ENCODE measurements at places on chromosomes 6 and 20. TPM values are rescaled to one million over a fixed set of nuclear protein-coding genes. Genes with fewer than 3 reads are reported as not detected.

DNA sequence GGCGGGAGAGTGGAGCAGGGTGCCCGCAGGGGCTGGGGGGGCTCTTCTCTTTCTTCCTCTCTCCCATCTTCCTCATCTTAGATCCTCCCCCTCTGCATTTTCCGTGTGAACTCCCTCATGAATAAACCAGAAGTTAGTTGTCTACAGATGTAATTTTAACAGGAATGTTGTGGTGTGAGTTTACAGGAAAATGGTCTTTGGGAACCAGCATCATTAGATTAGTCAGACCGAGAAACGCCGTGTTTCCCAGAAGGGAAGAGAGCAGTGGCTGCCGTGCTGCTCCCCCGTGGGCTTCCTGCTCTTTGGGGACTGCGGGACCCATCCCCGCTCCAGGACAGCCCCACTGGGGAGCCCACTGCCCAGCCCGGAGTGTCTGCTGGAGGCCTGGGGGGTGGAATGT lies 3.4 kb downstream of the MYT1 start:
- H3K27me3 ChIP-seq, result no peaks in the 10 kb centered on the region
- H3K4me3 ChIP-seq, result no peak overlapping the region
- H3K4me1 ChIP-seq, result no peaks in the 10 kb centered on the region

DNA sequence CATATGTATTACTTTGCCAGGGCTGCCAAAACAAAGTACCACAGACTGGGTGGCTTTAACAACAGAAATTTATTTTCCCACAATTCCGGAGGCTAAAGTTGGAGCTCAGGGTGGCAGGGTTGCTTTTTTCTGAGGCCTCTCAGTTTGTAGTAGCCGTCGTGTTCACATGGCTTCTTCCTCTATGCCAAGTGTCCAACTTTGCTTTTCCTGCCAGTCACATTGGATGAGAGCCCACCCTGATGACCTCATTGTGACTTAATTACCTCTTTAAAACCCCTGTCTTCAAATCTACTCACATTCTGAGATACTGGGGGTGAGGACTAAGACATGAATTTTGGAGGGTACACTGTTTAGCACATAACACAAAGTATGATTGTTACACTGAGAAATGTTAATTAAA lies 9.9 kb upstream of the ECT2L start:
- H3K4me3 ChIP-seq, result no peak overlapping the region
- no peak for DNase-seq
- no peaks in the 10 kb centered on the region for H3K4me1 ChIP-seq
- H3K27ac ChIP-seq, result no peak overlapping the region
- H3K27me3 ChIP-seq, result no peaks in the 10 kb centered on the region

DNA sequence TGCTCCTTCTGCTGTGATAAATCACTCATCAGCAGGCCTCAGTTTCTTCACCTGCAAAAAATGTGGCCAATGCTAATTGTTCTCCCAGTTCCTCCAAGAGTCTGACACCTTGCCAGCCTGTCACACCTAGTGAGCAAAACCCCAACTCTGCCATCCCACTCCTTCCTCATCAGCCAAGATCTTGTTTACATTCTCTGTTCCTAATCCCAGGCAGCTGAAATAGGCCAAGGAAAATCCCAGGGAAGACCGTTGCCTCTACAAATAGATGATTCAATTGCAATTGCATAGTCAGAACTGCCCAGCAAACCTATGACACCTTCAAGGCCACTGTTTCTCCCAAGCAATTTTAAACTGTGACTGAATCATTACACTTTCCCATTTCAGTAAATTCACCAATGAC lies 78.7 kb downstream of the GMDS start:
- no peak overlapping the region for H3K27ac ChIP-seq
- H3K4me3 ChIP-seq, result no peak overlapping the region
- H3K27me3 ChIP-seq, result no peaks in the 10 kb centered on the region

DNA sequence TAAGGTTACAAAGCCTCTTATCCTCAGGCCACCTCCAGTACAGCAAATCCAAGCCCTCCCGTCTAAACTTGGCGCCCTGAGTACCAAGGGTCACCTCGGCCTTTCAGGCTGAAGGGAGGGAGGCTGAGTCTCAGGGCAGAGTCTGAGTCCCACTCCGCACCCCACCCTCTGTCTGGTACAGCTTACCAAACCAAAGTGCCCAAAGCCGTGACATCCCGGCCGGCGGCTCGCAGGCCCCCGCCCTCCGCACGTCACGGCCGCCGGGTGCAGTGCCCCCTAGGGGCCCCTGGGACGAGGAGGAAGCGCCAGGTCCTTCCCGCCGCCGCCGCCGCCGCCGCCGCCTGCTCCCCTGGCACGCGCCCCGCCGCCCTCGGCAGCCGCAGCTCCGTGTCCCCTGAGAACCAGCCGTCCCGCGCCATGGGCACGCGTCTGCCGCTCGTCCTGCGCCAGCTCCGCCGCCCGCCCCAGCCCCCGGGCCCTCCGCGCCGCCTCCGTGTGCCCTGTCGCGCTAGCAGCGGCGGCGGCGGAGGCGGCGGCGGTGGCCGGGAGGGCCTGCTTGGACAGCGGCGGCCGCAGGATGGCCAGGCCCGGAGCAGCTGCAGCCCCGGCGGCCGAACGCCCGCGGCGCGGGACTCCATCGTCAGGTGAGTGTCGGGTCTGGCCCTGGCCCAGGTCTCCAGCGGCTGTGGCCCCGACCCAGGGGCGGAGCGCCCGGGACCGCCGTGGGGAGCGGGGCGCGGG lies at the start of gene MTHFD1L:
TSS of gene MTHFD1L (plus strand) at position 297 of the 741 bp plus-strand sequence. CDS start at position 418, 121 bp downstream.
- peak; percentile 92 for DNase-seq
- H3K27me3 ChIP-seq, result no peaks in the 10 kb centered on the region
- no peaks in the 10 kb centered on the region for H3K36me3 ChIP-seq
- H3K27ac ChIP-seq, result peak within 1 kb of the TSS; percentile 95
- peaks cover 5% of the 10 kb centered on the region for H3K4me1 ChIP-seq

GRCh38 chr6:56875961-56876360 lies 78.9 kb upstream of the BEND6 start:
- H3K27ac ChIP-seq, result no peak overlapping the region
- no peaks in the 10 kb centered on the region for H3K36me3 ChIP-seq
- H3K4me3 ChIP-seq, result no peak overlapping the region
- no peaks in the 10 kb centered on the region for H3K4me1 ChIP-seq
- peak; percentile 68 for DNase-seq

- H3K4me1 ChIP-seq, result peaks cover 2% of the 10 kb centered on the region
- H3K36me3 ChIP-seq, result no peaks in the 10 kb centered on the region
- no peaks in the 10 kb centered on the region for H3K27me3 ChIP-seq
- H3K4me3 ChIP-seq, result no peak overlapping the region
- no peak for DNase-seq
- no peak overlapping the region for H3K27ac ChIP-seq
Measured at GRCh38 chr6:132491881-132492280, 21.0 kb downstream of the STX7 start.

GRCh38 chr6:12102350-12102749 lies 90.2 kb downstream of the HIVEP1 start:
- H3K36me3 ChIP-seq, result no peaks in the 10 kb centered on the region
- no peak overlapping the region for H3K27ac ChIP-seq
- no peak for DNase-seq
- H3K4me1 ChIP-seq, result peaks cover 2% of the 10 kb centered on the region
- no peak overlapping the region for H3K4me3 ChIP-seq

GRCh38 chr6:6580225-6580856 lies 8.2 kb upstream of the LY86 start:
- H3K27me3 ChIP-seq, result no peaks in the 10 kb centered on the region
- no peaks in the 10 kb centered on the region for H3K4me1 ChIP-seq
- H3K4me3 ChIP-seq, result no peak overlapping the region
- no peak for DNase-seq
- H3K27ac ChIP-seq, result no peak overlapping the region
- no peaks in the 10 kb centered on the region for H3K36me3 ChIP-seq

DNA sequence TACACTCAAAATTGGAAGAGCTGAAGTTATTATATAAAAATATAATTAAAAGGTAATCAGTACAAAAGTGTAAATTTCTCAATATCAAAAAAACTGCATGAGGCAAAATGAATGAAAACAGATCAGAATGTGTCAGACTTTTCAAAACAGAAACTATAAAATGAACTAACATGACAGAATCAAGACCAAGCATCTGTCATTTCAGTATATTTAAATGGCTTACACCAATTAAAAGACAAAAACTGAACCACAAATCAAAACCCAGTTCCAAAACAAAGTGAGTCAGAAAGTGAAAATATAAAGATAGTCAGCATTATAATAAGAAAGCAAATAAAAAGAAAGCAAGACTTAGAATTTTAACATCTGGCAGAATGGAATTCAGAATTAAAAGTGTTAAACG lies 289.7 kb downstream of the UBE3D start:
- no peaks in the 10 kb centered on the region for H3K36me3 ChIP-seq
- H3K4me3 ChIP-seq, result no peak overlapping the region
- H3K4me1 ChIP-seq, result no peaks in the 10 kb centered on the region
- H3K27ac ChIP-seq, result no peak overlapping the region
- no peaks in the 10 kb centered on the region for H3K27me3 ChIP-seq

GRCh38 chr20:18101125-18101810 lies 36.4 kb upstream of the KAT14 start:
- H3K36me3 ChIP-seq, result no peaks in the 10 kb centered on the region
- H3K27me3 ChIP-seq, result no peaks in the 10 kb centered on the region

DNA sequence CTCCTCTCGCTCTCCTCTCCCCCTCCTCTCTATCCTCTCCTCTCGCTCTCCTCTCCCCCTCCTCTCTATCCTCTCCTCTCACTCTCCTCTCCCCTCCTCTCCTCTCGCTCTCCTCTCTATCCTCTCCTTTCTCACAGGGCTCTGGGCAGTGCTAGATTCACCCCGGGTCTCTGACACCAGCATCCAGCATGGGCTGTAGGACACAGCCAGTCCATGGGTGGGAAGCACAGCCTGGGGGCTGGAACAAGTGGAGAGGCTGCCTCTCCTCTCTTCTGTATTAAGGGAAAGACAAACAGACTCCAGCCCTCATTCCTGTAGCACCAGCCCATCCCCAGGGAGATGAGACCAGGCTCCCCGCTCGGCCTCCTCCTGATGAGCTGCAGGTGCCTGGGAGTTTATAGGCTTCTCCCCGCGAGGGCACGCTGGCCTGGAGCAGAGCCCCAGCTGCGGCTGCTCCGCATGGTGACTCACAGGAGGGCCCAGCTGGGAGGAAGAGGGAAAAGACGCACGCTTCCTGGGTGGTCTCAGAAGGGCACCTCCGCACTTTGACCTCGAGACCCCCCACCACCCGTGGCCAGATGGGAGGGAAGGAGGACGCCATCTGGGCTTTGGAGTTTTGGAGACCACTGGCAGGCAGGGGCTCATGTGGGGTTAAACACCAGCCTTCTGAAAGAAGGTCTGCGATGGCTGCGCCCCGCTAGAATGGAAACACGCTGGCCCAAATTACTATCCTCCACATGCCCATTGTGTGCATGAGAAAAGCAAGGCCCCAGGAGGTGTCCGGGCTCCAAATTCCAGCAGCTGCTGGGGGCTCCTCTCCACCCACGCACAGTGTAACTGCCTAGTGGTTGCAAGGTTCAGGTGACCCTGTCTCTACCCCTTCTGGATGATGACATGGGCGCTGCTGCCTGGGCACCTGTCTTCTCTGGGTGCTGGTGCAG lies 68.0 kb downstream of the BMP7 start:
- H3K27ac ChIP-seq, result no peak overlapping the region
- H3K36me3 ChIP-seq, result no peaks in the 10 kb centered on the region
- no peaks in the 10 kb centered on the region for H3K4me1 ChIP-seq
- H3K4me3 ChIP-seq, result no peak overlapping the region
- no peak for DNase-seq
- H3K27me3 ChIP-seq, result no peaks in the 10 kb centered on the region

The SMIM28 gene
- not detected for polyA plus RNA-seq

The DDX43 gene
- 0.39 TPM for polyA plus RNA-seq

The RNF39 gene
- polyA plus RNA-seq, result 0.18 TPM
